ENCODE measurements at places on chromosomes 7 and 10.

DNA sequence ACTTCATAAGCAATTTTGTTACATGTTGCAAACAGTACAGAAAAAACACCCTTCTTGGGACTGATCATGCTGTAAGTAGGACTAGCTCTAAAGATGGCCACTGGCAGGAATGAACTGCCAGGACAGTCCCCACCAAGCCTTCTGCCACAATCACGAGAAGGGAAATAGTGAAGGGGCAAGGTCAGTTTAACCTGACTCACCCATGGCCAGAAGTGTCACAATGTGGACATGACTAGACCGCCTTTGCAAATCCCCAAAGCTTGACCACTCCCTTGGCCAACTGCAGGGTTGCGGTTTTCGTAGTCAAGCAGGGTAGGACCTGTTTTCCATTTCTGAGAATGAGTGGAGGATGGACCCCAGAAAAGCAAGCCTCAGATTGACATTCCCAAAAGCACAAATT, 19.4 kb upstream of the FRAT2 start:
- DNase-seq, result no peak

DNA sequence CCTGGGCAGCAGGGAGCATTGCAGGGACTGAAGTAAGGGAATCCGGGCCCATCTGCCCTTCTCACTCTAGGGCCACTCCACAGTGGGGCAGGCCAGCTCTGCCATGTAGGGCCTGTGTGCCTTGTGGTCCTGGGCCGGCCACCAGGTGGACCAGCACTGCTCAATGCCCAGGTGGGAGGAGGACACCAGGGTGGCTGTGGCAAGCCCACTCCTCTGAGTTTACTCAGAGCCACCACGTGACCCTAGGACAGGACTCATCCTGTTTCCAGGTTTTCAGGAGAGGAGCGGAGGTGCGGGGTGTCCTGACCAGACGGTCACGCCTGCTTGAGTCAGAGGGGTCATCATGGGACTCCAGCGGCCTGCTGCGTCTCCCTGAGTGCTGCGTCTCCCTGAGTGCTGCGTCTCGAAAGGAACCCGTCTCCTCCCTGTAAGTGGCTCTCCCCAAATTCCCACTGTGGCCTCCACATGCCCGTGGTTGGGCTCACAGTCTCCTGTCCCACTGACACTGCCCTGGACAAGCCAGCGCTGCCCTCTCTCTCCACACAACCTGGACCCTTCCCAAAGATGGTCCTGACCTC, 2.9 kb downstream of the CFAP46 start:
- DNase-seq, result no peak

DNA sequence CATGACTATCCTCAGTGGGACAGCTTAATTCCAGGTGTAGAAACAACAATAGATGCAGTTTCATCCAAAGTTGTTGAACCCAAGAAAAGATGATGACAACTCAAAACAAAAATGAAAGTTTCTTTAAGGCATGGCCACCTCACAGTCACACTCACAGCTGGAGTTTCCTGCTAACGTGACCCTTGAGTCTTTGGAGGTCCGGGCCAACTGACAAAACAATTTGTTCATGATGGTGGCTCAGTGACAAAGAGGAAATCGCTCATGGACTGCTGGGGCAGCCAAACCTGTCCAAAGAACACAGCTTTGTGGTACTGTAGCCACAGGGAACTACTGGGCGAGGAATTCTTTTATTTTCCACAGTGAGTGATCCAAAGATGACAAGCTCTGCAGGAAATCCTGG, 96.0 kb upstream of the JCAD start:
- no peak for DNase-seq

GRCh38 chr7:90758933-90759562, 162.9 kb downstream of the CDK14 start:
- DNase-seq, result no peak

GRCh38 chr10:14385596-14386593, 55.2 kb upstream of the FRMD4A start:
- peak; percentile 34 for DNase-seq

DNA sequence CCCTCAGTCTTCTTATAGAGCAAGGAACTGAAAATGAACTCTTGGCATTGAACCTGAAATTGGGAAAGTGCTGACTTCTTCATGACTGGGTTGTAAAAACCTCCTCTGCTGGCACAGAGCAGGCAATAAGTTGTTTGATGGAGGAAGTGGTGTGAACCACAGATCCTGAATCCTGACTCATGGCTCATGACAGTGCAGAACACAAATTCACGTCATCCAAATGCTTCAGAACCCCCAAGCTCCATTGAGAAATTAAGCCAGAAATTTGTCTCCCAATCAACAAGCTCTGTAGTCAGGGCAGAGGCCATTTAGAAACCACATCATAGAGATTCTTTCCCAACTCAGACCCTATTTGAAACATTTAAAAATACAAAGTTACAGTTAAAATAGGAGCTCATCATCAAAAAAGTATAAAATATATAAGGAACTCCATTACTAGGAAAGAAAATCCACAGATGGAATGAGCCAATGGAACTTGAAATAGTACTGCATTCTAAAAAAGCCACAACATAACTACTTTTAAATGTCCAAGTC, 10.3 kb upstream of the STK17A start:
- DNase-seq, result peak; percentile 95

DNA sequence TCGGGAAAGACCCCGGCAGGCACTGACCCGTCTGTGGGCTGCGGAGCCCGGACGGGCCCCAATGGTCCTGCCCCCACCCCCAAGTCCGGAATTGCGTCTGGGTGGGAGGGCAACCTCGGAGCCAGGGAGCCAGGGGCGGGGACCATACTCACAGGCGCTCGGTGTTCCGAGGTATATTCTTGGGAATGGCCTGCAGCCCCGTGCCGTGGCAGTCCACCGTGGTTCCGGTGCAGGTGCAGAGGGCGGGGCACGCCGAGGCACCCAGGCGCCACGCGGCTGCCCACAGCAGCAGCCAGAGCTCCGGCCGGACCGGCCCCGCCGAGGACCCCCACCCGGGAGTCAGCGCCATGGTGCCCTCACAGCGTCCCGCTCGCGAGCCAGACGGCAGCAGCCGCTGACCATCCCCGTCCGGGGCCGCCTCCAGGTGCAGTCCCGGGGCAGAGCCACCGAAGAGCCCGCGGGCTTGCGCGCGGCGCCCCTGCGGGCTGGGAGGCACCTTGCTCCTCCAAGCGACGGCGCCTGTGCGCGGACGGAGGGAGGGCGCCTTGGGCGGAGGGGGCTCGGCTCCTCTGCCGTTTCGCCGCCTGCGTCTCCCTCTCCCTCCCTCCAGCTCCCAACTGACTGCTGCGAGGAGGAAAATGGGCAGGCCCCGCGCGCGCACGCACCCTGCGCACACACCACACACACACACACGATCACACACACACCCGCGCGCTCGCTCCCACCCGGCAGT, at the start of gene SLIT1:
Gene SLIT1, minus strand, starts transcription at position 634 of the 733 bp plus-strand sequence. Its CDS starts 285 bp downstream, at position 349.
- DNase-seq, result no peak

- DNase-seq, result no peak
Observed at GRCh38 chr7:151455690-151456089, 15.7 kb upstream of the CRYGN start.

GRCh38 chr10:121600611-121601010, 2.4 kb upstream of the FGFR2 start:
- DNase-seq, result no peak

DNA sequence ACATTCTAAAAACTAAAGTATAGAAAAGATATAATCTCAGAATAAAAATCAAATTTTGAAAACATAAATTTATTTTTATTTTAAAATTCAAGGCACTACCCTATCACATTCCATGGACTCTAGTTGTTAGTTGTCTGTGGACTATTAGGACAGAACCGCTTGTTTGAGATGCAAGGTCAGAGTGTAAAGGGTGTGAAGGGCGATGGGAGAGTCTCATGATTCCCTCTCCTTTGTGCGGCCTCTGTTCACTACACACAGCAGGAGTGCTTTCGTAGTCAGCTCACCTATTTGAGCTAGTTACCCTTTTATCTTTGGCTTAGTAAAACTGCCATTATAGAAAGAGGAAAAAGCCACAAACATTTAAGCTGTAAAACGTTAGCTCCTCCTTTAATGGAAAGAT, 189.8 kb upstream of the TEX47 start:
- DNase-seq, result no peak

- no peak for DNase-seq
Observed at GRCh38 chr10:97974100-97974499, 56.3 kb downstream of the CRTAC1 start.

- DNase-seq, result no peak
Observed at GRCh38 chr10:93462371-93462770, 19.8 kb downstream of the MYOF start.

- no peak for DNase-seq
Observed at GRCh38 chr7:17392846-17393245, 94.4 kb downstream of the AHR start.

- no peak for DNase-seq
Observed at GRCh38 chr7:66776800-66777442, 36.4 kb downstream of the RABGEF1 start.

DNA sequence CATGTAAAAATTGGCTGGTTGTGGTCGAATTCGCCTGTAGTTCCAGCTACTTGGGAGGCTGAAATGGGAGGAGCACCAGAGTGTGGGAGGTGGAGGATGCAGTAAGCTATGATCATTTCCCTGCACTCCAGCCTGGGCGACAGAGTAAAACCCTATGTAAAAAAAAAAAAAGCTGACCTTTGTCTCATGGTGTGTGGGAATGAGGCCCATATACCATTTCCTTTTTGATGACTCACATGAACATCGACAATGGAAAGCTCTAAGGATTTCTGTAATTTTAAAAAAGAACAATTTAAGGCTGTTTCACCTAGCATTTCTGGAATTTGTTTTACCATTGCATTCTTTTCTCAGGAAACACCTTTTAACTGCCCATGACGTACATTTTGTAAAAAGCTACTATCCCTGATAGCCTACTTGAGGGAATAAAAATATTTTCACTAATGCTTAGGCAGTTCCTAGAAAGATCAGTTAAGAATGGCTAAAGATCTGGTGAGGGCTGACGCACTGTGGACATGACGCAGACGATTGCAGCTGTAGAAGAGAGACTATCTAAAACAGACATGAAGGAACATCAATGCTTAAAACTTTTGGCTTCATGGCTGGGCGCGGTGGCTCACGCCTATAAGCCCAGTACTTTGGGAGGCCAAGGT, 400.6 kb upstream of the IGFBP3 start:
- no peak for DNase-seq

DNA sequence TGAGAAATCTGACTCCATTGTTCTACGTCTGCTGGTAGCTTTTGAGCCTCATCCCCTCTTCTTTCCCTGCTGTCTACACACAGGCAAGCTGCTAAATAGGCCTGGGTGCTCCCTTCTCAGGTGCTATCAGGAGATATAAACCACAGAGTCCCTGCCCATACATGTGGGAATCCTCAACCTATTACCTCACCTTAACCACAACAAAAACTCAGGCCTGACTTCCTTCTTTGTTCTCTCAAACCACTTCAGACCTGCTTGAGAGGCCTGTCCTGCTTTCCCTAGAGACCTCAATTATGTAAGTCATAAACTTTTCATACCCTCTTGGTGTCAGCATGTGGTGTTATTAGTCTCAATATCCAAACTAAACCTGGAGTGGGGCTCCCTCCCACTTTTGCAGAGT, 75.0 kb upstream of the MAGI2 start:
- DNase-seq, result no peak

DNA sequence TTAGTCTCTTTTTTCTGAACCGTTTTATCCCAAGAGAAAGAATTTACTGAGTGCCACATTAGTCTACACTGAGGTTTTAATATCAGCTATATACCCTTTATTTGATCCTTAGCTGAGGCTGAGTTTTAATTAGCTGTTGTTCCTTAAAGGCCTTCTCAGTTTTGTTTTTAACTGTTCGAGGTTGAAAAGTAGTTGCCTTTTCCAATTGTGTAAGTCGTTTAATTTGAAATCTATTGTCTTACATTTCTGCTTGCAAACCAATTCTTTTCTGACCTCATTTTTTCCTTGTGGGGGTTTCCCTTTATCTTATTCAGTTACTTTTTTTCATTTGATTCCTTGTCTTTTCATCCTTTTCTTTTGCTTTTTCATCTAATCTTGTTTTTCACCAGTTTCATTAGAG, 30.8 kb downstream of the UMAD1 start:
- DNase-seq, result no peak

DNA sequence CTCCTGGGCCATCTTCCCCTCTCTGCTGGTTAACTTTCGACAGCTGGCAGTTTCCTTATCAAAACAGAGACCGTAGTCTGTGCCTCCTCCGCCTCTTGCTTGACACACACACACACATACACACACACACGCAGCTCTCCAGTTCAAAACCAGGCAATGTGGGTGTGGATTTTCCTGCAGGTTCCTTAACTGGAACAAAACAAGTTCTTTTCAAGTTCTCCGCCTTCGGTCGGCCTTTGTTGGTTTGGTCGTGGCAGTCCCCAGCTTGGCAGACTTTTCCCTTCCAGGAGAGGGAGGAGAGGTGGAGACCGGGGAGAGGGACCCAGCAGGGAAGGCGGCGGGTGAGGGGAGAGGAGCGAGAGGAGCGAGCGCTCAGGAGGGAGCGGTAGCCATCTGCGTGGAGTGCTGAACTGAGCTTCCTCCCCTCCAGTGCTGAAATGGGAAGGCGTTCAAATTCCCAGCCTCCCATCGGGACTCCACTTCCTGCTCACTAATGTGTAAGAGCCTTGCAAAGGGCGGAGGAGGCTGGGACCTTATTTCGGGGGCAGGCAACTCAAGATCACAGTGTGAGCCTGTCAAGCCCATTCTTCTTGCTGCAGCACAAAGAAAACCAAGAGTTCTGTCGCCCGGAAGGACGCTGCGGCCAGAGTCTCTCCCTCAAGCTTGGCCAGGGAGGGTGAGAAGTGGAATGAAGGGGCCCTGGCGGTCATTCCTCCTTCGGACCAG, 120.6 kb downstream of the PRPF18 start:
- DNase-seq, result no peak

DNA sequence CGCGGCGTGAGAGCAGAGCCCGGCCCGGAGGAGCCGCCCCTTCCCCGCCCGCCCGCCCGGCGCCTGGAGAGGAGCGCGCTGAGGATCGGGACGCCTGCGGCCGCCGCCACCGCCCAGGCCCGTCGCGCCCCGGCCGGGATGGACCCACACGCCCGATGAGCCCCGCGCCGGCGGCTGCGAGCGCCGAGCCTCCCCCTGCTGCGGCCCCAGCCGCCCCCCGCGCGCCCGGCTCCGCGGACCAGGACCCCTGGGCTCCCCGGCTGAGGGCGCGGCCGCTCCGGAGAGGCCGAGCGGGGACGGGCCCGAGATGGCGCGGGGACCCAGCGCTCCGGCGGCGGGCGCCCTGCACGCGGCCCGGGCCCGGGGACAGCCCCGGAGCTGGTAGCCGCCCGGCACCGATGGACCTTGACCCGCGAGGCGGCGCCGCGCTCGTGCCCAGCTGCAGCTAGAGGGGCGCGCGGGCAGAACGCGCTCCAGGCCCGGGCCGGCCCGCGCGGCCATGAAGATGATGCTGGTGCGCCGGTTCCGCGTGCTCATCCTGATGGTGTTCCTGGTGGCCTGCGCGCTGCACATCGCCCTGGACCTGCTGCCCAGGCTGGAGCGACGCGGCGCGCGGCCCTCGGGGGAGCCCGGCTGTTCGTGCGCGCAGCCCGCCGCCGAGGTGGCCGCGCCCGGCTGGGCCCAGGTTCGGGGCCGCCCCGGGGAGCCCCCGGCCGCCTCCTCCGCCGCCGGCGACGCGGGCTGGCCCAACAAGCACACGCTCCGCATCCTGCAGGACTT, 520 bp downstream of the FAM20C start:
- DNase-seq, result no peak
